Activated T-helper 1 cell treated with Interleukin-2 at 50 U/mL for 16 hours (primary cell): ENCODE measurements at places on chromosomes 2 and 18.

- no peak for DNase-seq
Observed at GRCh38 chr2:149606251-149606811, 18.8 kb upstream of the MMADHC start.

DNA sequence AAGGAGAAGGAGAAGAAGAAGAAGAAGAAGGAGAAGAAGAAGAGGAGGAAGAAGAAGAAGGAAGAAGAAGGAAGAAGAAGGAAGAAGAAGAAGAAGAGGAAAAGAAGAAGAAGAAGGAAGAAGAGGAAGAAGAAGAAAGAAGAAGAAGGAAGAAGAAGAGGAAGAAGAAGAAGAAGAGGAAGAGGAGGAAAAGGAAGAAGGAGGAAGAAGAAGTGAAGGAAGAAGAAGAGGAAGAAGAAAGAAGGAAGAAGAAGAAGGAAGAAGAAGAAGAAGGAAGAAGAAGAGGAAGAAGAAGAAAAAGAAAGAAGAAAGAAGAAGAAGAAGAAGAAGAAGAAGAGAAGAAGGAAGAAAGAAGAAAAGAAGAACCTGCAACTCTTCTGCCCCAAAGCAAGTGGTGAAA, 942.0 kb downstream of the DPP10 start:
- no peak for DNase-seq

DNA sequence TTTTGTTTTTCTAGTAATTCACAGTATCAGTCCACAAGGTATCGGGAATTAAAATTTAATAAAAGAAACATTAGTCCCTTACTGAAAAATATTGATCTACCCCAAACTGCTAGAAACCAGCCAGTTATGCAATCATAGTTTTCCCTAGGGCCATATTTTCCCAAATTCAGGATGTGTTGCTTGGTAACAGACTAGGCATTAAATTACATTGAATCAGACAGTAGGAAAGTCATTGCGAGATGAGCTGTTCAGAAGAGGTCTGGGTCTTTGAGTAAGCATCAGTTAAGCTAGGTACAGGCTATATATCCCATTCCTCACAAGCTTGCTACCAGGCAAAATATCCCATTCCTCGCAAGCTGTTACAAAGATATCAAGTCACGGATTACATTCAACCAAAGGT, 123.0 kb upstream of the CCDC150 start:
- DNase-seq, result no peak

DNA sequence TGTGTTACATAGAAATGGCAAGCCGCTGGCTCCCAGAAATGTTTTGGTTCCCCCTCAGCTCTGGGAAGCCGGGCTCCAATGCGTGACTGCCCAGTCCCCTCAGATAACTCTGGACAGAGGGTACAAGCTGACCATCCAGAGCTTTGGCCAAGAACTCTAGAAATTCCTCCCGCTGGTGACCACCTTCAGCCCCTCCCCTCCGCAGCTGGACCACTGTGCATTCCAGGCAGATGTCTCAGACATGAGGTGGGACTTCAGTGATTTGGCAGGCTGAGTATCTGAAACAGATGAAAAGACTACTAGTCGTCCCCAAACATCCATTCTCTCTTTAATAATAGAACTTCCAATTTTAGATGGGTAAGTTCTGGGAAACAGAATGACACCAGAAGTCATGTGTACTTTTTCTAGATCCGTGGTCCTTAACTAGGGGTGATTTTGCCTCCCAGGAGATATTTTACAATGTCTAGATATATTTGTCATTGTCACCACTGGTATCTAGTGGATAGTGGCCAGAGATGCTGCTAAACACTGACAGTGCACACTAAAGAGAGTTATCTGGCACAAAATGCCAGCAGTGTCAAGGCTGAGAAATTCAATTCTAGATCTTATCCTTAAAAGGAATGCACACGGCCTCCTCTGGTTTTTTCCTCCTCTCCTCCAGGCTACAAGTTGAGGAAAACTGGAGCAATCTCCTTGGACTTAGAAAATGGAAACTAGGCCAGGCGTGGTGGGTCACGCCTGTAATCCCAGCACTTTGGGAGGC, 294.3 kb downstream of the SRBD1 start:
- DNase-seq, result no peak

GRCh38 chr2:163008642-163009041, 170.1 kb upstream of the KCNH7 start:
- no peak for DNase-seq

- no peak for DNase-seq
Observed at GRCh38 chr18:40642692-40643229, 1312.3 kb upstream of the PIK3C3 start.

DNA sequence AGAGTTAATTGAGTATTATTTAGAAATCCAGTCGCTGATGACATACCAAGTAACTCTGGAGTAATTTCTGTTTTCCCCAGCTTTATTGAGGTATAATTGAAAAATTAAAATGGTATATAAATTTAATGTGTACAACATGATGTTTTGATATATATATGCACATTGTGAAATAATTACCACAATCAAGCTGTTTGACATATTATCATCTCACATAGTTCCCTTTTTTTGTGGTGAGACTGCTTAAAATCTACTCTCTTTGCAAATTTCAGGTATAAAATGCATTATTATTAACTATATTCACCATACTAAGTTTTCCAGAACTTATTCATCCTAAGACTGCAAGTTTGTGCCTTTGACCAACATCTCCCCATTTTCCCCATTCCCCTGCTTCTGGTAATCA, 25.0 kb upstream of the SPAG16 start:
- DNase-seq, result no peak

GRCh38 chr2:65353046-65353445, 79.4 kb downstream of the SPRED2 start:
- no peak for DNase-seq

DNA sequence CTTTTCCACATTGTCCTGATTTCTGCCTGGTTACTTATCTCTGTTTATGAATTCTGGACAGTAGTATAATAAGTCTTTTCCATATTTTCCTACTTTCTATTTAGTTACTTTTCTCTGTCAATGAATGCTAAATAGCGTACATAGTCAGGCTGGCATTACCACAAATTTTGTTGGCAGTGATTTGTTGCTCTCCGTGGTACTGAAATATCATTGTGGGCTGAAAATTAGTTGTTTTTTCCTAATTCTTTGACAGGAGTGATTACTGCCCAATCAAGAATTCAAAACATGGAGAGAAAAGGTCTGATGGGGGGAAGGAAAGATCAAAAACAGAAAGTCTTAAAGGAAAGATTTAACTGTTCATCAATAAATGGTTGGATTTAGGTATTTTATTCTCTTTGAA, 7.7 kb upstream of the GALNT13 start:
- no peak for DNase-seq

GRCh38 chr2:165479856-165480255, 10.4 kb downstream of the CSRNP3 start:
- no peak for DNase-seq

DNA sequence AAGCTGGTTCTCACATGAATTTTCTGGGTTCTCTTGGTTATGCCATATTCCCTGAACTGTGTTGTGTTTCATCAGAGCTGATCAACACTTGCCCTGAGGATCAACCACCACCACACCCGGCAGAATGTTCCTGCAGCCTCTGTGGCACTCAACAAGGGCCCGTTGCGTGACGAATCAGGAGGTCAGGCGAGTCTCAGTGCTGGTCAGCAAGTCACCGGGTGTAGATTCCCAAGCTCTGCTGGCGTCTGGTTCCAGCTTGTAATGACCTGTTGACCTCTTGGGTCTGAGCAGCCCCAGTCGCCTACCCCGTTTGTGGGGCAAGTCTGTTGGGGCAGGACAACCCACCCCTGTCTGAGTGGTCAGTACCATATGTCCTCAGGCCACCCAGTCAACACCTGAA, 46.0 kb downstream of the ADCY3 start:
- DNase-seq, result no peak

DNA sequence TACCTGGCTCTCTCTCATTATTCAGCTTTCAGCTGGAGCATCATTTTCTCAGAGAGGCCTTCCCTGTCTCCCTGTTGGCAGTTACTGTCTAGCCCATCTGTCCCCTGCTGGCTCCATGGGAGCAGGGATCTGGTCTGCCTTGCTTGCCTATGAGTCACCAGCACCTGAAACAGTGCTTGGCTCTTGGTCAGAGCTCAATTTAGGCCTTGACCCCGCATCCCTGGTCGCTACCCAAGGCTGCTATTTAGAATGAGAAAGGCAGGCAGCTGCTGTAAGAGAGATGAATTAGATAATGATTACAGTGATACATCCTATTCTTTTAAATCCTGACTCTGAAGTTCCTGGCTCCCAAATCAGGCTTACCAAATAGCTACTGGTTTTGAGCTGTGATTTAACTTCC, 32.9 kb downstream of the KCNE4 start:
- DNase-seq, result no peak

- no peak for DNase-seq
Observed at GRCh38 chr2:195782156-195782555, 125.1 kb downstream of the SLC39A10 start.

GRCh38 chr18:48961547-48961946, 10.8 kb upstream of the SMAD7 start:
- DNase-seq, result no peak

DNA sequence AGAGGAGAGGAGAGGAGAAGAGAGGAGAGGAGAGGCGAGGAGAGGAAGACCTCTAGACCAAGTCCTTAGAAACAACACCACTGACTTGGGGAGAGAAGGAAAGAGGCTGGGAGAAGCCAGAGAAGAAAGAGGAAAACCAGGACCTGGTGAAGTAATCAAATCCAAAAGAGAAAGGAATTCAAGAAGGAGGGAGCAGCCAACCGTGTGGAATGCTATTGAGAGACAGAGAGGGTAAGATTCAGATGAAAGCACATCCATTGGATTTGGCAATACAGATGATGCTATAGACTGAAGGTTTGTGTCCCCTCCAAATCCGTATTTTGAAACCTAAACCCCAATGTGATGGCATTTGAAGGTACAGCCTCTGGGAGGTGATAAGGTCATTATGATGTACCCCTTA, 50.7 kb downstream of the GALNT14 start:
- no peak for DNase-seq

- no peak for DNase-seq
Observed at GRCh38 chr18:63140038-63140450, 179.5 kb downstream of the BCL2 start.

DNA sequence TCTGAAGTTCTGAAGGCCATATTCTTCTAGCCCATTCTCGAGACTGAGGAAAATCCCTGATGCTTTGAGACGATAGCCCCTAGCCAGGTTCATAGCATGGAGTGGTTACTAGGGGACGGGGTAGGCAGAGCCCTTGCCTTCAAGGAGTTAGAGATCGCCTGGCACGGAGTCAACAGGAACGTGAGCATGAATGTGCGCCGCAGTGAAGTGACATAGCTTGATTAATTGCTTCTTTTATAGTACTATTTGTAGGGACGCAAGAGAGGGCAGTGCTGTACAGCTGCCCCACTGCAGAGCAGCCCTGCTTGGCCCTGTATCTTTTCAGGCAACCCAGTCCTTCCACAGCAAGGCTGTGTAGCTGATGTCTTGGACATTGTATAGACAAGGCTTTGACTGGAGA, 26.2 kb downstream of the HRH4 start:
- no peak for DNase-seq

DNA sequence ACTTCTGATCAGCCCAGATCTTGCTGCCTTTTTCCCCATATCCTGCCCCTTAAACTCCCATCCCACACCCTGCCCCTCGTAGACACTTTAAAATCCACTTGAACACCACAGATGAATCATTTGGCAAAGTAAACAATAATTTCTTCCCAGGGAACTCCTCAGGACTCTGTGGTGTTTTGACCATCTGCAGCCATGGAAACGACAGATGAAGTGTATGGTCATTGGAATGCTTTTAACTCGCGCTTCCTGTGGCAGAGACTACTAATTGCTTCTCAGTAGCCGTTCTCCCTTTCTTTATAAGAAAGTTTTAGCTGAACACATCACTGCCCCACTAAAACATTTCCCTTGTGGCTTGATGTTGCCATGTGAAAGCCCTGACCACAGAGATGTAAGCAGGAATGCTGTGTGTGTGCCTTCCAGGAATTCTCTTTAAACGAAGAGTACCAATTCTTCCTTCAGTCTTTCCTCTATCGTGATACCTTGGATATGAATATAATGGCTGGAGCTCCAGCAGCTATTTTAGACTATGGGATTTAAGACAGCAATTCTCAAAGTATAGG, 92.7 kb upstream of the PARD3B start:
- DNase-seq, result no peak

DNA sequence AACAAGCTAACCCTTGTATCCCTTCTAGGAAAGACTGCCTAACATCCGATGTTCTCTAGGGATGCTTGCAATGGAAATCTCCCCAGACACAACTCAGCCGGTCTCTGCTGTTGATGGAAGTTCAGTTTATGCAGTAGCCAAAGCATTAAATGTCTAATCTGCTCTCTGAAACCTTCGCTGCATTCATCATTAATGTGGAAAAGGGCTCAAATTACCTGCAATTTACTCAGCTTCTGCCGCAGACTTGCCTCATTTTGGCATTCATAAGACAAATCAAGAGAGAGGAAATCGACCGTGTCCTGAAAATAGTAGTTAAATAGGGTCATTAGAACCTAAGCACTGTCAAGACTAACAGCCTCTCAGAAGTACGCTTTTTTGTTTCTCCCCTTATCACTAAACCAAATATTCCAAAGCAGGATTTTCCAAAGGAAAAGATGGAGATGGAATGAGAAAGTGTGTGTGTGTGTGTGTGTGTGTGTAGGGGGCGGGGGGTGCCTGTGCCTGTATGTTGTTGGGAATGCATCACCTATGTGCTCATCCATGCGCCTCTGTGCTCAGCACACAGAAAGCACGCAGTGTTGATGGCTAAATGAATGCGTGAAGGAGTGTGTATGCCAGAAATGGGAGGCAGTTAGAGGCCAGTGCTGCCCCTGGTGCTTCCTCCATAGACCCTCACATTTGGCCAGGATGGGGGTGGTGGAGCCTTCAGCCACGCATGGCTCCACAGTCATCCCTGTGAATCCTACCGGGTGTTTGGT, 7.4 kb downstream of the LCT start:
- no peak for DNase-seq

DNA sequence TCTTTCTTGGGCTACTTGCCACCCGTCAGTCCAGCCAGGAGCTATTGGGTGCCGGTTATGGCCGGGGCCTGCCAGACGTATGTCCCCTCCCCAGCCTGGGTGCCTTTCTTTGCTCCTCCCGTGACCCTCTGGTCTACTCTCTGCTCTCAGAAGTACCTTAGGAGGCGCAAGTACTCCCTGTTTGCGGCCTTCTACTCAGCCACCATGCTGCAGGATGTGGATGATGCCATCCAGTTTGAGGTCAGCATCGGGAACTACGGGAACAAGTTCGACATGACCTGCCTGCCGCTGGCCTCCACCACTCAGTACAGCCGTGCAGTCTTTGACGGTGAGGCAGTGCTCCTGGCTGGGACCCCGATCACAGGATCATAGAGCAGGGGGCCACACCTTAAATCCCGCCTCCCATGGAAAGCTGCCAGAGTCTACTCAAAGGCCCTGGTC, 99.5 kb downstream of the DYSF start:
- no peak for DNase-seq

- DNase-seq, result no peak
Observed at GRCh38 chr2:215530191-215530968, 94.5 kb upstream of the FN1 start.

DNA sequence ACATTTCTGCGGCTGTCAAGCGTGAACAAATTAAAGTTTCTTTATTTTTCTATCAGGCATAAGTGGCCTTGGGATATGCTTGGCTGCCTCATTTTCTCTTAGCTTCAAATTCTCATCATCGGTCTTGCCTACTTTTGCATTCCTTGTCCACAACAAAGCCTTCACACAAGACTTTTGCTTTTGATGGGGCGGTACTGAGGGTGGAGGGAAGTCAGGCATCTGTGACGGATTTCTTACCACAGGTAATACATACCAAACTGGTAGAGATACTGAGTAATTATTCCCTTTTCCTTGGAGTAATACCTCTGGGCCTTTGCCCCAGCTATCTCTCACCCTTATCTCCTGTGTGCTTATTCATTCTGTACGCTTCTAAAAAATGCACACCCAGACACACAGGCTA, 468.3 kb upstream of the RGPD4 start:
- no peak for DNase-seq
